ENCODE measurements at places on chromosomes 1 and 21. TPM values are rescaled to one million over a fixed set of nuclear protein-coding genes. Genes with fewer than 3 reads are reported as not detected.

The KCNN3 gene
- 0.99 TPM for total RNA-seq

The NAV1 gene
- 19.4 TPM for total RNA-seq

The DMBX1 gene
- total RNA-seq = not detected

The CLCC1 gene
- 21.7 TPM for total RNA-seq

The HES5 gene
- 1.5 TPM for total RNA-seq

The GOLPH3L gene
- total RNA-seq = 14.3 TPM

The NPHS2 gene
- not detected for total RNA-seq

The TCHHL1 gene
- total RNA-seq = 17.4 TPM

The CACYBP gene
- 169 TPM for total RNA-seq

The MAP1LC3C gene
- total RNA-seq = 1.1 TPM

The CR1L gene
- 1.6 TPM for total RNA-seq

The LRRC7 gene
- 8.8 TPM for total RNA-seq

The PRKAA2 gene
- 10.6 TPM for total RNA-seq

The NBPF20 gene
- 2.3 TPM for total RNA-seq

The TMEM269 gene
- 0.10 TPM for total RNA-seq

The SEMA6C gene
- 10.7 TPM for total RNA-seq

The ZSWIM5 gene
- total RNA-seq = 0.79 TPM

The COL11A1 gene
- 24.6 TPM for total RNA-seq

The KLF17 gene
- total RNA-seq = not detected

The TATDN3 gene
- 14.5 TPM for total RNA-seq
